Neural progenitor cell (in vitro differentiated cells): ENCODE measurements at places on chromosomes 3 and 15.

- H3K27ac ChIP-seq = no peak overlapping the region
- no peaks in the 10 kb centered on the region for H3K36me3 ChIP-seq
- H3K27me3 ChIP-seq = no peaks in the 10 kb centered on the region
- no peaks in the 10 kb centered on the region for H3K4me1 ChIP-seq
- DNase-seq = no peak
- H3K4me3 ChIP-seq = no peak overlapping the region
Observed at GRCh38 chr3:6680119-6680806, 180.7 kb upstream of the GRM7 start.

DNA sequence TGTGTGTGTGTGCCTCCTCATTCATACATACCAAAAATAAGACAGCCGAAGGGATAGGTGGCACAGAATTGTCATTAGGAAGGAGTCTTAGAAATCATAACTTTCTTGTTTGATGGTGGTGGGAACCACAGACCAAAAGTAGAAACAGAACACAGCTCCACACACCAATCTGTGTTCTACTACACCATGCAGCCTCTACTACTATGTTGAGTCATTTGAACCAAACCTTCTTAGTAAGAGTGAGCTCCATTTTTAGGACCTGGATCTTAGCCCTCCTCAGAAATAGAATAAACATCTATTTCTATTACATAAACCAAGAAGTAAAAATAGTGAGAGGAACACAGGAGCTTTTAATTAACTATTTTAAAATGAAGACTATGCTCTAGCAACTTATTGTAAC lies 27.9 kb upstream of the PLCH1 start:
- DNase-seq = no peak
- no peaks in the 10 kb centered on the region for H3K27me3 ChIP-seq
- no peaks in the 10 kb centered on the region for H3K36me3 ChIP-seq
- H3K4me3 ChIP-seq = no peak overlapping the region

DNA sequence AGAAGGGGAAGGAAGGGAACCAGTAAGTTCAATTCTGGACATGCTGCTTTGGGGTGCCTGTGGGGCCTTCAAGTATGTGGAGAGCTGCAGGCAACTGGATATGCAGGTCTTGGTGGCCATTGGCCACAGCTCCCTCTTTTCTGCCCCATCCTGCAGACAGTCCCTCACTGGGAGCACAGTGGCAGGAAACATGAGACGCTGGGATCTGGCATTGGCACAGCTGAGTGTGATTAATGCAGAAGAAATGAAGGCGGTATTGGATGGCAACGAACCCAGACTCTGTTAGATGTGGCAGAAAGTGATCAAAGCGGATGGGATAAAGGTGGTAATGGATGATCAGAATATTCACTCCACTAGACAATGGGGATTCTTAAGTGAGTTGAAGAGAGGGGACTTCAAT lies 23.2 kb upstream of the VPS8 start:
- no peaks in the 10 kb centered on the region for H3K36me3 ChIP-seq
- H3K4me3 ChIP-seq = no peak overlapping the region
- no peaks in the 10 kb centered on the region for H3K27me3 ChIP-seq
- no peak overlapping the region for H3K27ac ChIP-seq
- no peak for DNase-seq
- H3K4me1 ChIP-seq = no peaks in the 10 kb centered on the region

- H3K4me1 ChIP-seq = peaks cover 3% of the 10 kb centered on the region
- no peak for DNase-seq
- no peak overlapping the region for H3K27ac ChIP-seq
- no peak overlapping the region for H3K4me3 ChIP-seq
- no peaks in the 10 kb centered on the region for H3K27me3 ChIP-seq
Observed at GRCh38 chr3:174162550-174162949, 696.6 kb upstream of the NAALADL2 start.

GRCh38 chr3:160987982-160988964 lies 116.9 kb downstream of the B3GALNT1 start:
- H3K27me3 ChIP-seq = no peaks in the 10 kb centered on the region
- no peak for DNase-seq
- H3K36me3 ChIP-seq = no peaks in the 10 kb centered on the region
- no peaks in the 10 kb centered on the region for H3K4me1 ChIP-seq

DNA sequence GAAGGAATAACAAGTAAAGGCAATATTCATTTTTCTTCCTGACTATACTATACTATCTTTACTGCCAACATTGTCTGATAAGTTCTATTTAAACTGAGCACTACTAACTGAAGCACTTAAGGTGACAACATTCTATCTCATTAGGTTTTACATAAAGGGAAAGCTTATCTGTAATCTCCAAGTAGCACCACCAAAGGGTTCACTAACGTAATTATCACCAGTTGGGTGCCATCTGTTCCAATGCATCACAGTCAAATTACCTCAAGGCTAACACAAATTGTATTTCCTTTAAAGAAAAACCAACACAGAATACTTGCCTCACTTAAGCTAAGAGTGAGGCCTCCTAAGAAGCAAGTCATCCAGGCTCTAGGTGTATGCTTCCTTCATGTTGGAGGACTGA lies 453.8 kb downstream of the RAP2B start:
- H3K4me3 ChIP-seq = no peak overlapping the region
- no peaks in the 10 kb centered on the region for H3K4me1 ChIP-seq
- H3K27me3 ChIP-seq = no peaks in the 10 kb centered on the region
- H3K27ac ChIP-seq = no peak overlapping the region
- no peak for DNase-seq

GRCh38 chr3:133413161-133414020 lies 13.5 kb downstream of the BFSP2 start:
- H3K4me3 ChIP-seq = no peak overlapping the region
- peak; percentile 17 for DNase-seq
- peak overlapping the region; percentile 79 for H3K27ac ChIP-seq
- no peaks in the 10 kb centered on the region for H3K36me3 ChIP-seq
- H3K27me3 ChIP-seq = no peaks in the 10 kb centered on the region

DNA sequence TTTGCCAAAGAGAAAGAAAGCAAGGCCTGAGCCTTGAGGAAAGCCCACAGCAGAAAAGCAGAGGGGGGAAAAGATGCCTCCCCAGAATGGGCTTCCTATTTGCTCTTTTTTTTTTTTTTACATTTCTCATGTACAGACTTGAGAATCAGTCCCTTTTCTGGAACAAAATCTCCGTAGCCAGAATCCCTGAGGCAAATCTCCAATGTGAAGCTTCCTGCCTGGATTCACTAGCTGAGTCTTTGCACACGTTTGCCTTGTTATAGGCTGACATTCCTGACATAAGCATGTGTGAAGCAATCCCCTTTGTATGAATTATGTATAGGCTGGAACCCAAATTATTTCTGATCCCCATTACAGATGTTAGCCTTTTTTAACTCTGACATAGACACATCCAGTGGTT lies 52.2 kb upstream of the ACTL6A start:
- H3K4me1 ChIP-seq = peaks cover 3% of the 10 kb centered on the region
- H3K36me3 ChIP-seq = no peaks in the 10 kb centered on the region
- H3K4me3 ChIP-seq = no peak overlapping the region
- H3K27ac ChIP-seq = no peak overlapping the region
- DNase-seq = no peak
- H3K27me3 ChIP-seq = no peaks in the 10 kb centered on the region

DNA sequence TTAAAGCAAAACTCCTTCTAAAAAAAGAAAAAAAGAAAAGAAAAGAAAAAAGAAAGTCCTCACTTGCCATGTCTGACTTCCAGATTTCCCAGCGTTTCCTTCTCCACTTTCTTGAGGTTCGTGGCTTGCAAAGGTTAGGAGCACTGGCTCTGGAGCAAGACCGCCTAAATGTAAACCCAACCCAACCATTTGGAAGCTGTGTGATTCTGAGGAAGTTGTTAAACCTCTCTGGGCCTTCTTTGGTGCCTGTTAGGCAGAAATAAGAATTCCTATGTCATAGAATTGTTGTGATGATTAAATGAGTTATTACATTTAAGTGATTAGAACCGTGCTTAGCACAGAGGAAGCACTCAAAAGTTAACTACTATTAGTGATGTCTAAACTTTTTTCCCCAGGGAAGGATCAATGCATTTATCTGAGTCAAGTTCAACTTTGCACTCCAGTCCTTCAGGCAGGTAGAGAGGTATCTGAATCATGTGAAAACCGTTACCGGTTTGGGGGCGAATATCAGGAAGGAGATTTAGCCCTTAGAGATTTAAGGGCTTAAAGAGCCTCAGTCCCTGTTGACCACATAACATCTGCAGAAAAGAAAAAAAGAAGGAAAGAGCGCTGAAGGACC lies 78.3 kb upstream of the HES1 start:
- peaks cover 36% of the 10 kb centered on the region for H3K4me1 ChIP-seq
- H3K4me3 ChIP-seq = peak overlapping the region; percentile 13
- peak overlapping the region; percentile 26 for H3K27ac ChIP-seq
- DNase-seq = no peak
- H3K36me3 ChIP-seq = no peaks in the 10 kb centered on the region

DNA sequence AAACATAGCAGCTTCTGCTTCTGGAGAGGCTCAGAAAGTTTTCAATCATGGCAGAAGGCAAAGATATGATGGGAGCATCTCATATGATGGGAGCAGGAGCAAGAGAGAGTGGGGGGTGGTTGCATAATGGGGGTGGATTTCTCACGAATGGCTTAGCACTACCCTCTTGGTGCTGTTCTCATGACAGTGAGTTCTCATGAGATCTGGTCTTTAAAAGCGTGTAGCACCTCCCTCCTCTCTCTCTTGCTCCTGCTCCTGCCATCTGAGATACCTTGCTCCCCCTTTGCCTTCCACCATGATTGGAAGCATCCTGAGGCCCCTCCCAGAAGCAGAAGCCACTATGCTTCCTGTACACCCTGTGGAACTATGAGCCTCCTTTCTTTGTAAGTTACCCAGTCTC lies 22.2 kb downstream of the HGD start:
- H3K27ac ChIP-seq = no peak overlapping the region
- H3K27me3 ChIP-seq = no peaks in the 10 kb centered on the region
- no peaks in the 10 kb centered on the region for H3K4me1 ChIP-seq
- H3K4me3 ChIP-seq = no peak overlapping the region
- H3K36me3 ChIP-seq = no peaks in the 10 kb centered on the region

DNA sequence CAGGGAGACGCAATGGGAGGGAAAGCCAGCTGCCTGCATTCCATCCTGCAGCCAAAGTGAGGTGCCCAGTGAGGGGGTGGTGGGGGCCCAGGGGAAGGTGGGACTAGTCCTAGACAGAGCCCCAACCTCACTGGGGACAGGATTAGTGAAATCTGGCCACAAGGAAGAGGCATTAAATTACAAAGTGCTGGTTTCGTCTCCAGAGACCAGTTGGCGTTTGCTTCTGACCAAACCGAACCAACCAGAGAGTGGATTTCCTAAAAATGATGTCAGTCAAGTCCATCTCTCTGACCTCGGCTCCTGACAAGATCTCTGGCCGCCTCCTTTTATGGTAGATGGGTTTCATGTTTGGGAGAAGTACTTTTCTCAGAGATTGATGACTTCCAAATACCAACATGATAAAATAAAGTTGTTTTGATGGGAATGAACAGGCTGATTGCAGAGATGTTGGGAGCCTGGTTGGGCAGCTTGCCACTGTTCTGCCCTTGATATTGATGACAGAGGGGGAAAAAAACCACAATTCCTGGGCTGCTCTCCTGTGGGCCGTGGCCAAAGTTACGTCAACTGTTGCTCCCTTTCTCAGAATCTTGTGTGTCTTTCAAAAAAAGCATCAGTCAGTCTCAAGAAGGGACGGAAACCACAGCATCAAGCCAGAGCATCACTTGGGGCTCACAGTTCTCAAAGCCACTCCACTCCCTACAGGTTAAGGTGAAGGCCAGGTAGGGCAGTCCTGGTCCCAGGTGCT lies 24.6 kb downstream of the ITGA11 start:
- no peaks in the 10 kb centered on the region for H3K27me3 ChIP-seq
- H3K36me3 ChIP-seq = no peaks in the 10 kb centered on the region
- H3K4me3 ChIP-seq = no peak overlapping the region
- no peak for DNase-seq

DNA sequence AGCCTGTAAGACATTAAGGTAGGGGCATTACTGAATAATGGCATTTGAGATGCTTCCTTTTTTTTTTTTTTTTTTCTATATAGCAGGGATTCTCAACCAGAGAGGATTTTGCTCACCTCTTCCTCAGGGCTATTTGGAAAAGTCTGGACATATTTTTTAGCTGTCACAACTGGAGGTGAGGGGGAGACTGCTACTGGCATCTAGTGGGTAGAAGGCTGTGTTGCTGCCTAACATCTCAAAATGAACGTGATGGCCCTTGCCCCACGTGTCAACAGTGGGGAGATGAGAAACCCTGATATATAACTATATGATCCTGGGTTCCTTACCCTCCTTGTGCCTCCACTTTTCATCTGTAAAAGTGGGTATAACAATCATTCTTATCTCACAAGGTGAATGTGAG lies 71.9 kb downstream of the CADPS start:
- H3K4me3 ChIP-seq = no peak overlapping the region
- H3K4me1 ChIP-seq = peaks cover 30% of the 10 kb centered on the region
- DNase-seq = no peak

DNA sequence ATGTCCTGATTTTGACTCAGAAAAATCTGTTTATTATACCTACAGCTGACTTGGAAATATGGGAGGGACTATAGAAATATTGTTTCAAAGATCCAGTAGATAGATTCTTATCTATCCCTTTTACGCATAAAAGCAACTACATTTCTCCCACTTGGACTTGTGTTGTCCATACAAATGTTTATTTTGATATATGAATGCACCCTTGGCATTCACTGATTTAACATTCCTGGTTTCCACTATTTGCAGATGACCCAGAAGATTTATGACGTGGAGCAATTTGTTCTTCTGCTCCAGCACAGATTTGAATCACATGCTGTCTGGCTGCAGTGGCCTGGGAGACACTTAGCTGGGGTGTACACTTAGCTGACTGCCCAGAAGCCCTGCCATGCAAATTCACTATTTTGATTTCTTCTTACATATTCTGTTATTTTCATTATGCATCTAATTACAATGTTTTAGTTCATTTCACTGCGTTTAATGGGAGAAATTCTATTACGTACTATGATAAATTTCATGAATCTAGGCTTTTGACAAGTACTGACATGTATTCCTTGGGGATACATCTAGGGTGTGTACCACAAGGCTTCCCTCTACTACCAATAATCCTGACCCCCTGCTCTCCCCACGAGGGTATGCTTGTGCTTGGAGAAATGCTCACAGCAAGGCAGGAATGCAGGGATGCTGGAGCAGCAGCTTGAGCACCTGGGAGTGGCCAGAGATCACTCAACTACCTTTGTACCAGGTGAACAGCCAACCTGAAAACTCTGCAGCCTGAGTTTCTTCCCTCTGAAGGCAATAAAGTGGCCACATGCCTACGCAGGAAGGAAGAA lies 223.6 kb upstream of the TBL1XR1 start:
- H3K27ac ChIP-seq = no peak overlapping the region
- DNase-seq = no peak
- H3K27me3 ChIP-seq = no peaks in the 10 kb centered on the region
- H3K4me1 ChIP-seq = peaks cover 3% of the 10 kb centered on the region
- no peak overlapping the region for H3K4me3 ChIP-seq
- no peaks in the 10 kb centered on the region for H3K36me3 ChIP-seq

- peaks cover 65% of the 10 kb centered on the region for H3K4me1 ChIP-seq
- DNase-seq = peak; percentile 41
- no peaks in the 10 kb centered on the region for H3K27me3 ChIP-seq
- H3K27ac ChIP-seq = peak overlapping the region; percentile 59
- no peak overlapping the region for H3K4me3 ChIP-seq
- no peaks in the 10 kb centered on the region for H3K36me3 ChIP-seq
Observed at GRCh38 chr3:169244119-169244864, 419.2 kb downstream of the MECOM start.
